B cell (primary cell): ENCODE measurements at places on chromosomes 16 and 17.

GRCh38 chr17:49567871-49568694 lies 7.6 kb upstream of the NXPH3 start:
- peak; percentile 88 for DNase-seq

DNA sequence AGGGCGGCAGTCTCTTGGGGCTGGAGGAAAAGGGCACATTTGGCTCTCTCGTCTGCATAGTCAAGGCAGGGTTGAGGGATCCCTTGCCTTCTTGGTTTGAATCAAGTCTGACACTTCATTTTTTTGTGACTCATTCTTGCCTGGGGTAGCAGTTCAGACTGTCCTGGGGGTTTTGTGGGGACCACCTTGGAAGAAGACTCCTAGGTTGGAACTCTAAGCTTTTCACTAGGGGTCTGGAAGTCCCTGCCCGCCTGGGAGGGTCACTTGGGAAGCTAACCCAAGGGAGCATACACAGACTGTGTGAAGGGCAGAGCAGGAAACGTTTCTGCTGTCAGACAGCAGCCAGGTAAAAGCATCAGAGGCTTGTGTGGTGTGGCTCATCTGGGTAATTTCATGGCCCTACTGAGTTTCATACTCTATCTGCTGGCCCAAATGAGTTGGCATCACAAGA lies 11.3 kb downstream of the YPEL2 start:
- DNase-seq: no peak

GRCh38 chr17:63096426-63096825 lies 130.4 kb downstream of the TANC2 start:
- DNase-seq: no peak

GRCh38 chr17:81711814-81712467 lies at the start of gene SLC25A10:
Gene SLC25A10, plus strand, starts transcription at chr17:81712284. Its CDS starts 143 bp downstream, at chr17:81712427.
- DNase-seq: peak; percentile 87

DNA sequence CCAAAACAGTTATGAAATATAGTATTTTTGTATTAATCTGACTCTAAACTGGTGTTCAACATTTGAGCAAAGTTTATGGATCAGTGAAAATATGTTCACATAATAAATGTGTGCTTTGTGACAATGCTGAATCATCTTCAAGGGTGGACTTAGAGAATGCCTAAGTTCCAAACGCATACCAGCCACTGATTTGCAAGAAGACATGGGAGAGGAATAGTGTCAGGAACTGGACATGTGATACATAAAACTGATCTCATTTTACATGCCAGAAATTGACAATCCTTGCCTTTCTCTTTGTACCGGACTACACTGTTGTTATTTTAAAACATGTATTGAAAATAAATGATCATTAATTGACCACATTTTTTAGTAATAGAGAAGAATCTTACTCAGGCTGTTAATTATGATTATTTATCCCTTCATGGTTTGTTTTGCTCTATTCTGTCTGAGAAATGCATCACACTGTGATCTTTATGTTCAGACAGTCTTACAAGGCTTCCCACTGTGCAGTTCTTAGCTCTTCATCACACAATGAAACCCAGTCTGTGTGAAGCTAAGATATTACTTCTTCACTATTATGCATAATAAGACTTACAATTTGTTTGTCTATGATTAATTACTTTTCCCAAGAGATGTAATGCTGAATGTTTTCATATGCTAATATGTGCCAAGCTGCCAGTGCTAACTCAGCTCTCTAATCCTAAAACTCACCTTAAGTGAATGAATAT lies 1180.6 kb upstream of the CDH8 start:
- no peak for DNase-seq

DNA sequence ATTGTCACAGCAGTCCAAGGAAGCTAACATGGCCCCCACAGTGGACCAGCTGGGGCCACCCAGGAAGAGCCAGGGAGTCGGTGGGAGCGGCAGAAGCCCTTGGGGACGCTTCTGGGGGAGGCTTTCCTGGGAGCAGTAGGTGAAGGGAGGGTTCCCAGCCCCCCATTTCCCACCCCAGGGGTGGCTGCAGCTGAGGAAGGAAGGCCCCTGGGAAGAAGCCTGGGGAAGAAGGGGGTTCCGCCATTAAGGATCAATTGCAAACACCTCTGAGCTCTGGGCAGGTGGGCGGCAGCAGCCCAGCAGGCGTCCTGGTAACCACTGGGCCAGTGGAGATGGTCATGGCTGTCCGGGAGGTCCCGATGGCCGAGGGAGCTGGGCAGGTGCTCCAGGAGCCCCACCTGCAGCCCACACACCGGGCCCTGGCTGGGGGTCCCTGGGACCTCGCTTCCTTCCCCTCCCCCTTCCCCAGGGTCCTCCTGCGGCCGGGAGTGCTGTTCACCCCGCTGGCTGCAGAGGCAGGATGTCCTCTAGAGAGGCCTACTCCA lies 592 bp upstream of the PERCC1 start:
- no peak for DNase-seq

GRCh38 chr16:58329135-58329534 lies 34.3 kb upstream of the PRSS54 start:
- no peak for DNase-seq

DNA sequence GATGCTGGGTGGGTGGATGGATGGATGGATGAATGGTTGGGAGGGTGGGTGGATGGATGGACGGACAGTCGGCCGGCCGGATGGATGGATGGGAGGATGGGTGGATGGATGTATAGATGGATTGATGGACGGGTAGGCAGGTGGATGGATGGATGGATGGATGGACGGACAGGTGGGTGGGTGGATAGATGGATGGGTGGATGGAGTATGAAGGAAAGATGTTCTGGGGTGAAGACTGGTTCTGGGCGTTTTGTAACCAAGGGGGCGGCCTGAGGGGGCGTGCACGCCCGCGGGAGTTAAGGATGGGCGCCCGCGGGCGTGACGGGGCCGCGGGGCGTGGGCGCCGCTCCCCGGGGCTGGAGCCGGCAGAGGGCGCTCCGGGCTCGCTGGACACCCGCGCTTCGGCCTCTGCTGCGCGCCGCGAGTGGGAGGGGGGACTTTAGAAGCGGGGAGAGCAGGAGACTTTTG lies at the start of gene NECAB2:
Gene NECAB2, plus strand, starts transcription at position 407 of the 468 bp plus-strand sequence. CDS start 405 bp downstream, outside the sequence.
- no peak for DNase-seq

- DNase-seq: no peak
Measured at GRCh38 chr17:45322168-45322567, 5.3 kb upstream of the MAP3K14 start.

DNA sequence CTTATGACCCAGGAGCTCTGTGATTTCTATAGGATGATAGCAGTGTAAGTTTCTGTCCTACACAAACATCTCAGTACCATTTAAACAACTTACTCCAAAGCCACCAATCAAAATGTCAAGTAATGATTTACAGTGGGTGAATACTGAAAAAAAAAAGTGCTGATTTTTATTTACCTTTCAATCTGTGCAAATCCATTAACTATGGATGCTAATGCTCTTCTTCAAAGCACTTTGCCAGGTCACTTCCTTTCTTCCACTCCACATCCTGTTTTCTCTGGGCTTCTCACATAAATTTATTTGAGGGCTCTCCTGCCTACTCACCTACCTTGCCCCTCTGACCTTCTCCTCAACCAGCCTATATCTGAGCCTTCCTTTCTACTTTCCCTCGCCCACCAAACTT lies 101.6 kb downstream of the SKAP1 start:
- no peak for DNase-seq

DNA sequence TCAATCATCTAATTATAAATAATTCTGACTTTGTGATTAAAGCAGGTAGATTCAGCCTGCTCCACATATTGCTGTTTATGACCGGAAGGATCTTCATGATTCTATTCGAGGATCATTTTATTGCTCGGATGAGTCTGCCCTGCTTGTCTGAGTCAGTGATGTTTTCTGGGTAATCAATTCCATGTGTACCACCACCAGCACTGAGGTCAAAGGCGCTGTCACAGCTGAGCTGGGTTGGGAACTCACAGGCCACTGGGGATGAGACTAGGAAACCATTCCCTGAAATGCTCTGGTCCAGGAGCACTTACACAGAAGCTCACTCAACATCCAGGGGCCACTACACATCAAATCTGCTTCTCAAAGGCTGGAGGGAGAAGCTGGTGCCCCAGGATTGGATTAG lies 30.4 kb upstream of the ERN1 start:
- no peak for DNase-seq

DNA sequence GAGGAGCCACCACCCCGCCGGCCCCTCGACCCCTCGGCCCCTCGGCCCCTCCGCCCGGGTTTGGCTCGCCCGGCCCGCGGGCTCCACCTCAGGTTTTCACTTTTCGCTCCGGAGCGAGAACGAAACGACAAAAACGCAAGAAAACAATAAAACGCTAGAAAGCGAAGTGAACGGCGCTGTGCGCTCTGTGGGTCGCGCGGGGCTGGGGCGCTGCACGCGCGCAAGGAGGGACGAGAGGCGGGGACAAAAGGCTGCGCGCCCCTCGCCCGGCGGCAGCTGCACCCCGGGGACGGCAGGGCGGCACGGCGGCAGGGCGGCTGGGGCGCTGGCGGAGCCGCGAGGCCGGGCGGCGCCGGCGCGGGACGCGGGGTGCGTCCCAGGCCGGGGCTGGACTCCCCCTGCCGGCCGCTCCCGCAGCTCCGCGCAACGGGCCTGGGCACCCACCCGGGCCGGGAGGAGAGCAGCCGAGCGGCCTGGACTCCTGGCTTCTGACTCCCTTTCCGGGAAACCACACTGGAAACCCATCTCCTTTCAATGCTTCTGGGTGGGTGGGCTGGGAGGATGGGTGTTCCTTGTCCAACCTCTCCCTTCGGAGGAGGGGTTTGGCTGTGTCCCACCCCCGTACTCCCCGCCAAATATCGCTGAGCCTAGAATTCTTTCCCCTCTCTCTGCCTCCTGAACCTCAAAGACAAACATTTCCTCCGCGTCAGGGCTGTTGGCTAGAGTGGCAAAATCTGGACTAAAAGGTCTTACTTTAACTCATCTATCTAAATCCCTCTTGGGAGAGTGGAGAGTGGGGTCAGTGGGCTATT lies 9.9 kb downstream of the TBX2 start:
- DNase-seq: peak; percentile 75

GRCh38 chr16:67342616-67343015 lies 16.0 kb downstream of the LRRC36 start:
- no peak for DNase-seq

GRCh38 chr16:77564791-77565390 lies 130.1 kb upstream of the ADAMTS18 start:
- DNase-seq: no peak

GRCh38 chr16:11393861-11394592 lies 48.8 kb downstream of the RMI2 start:
- no peak for DNase-seq

- DNase-seq: no peak
Measured at GRCh38 chr17:50375858-50376538, 3.0 kb downstream of the EME1 start.

DNA sequence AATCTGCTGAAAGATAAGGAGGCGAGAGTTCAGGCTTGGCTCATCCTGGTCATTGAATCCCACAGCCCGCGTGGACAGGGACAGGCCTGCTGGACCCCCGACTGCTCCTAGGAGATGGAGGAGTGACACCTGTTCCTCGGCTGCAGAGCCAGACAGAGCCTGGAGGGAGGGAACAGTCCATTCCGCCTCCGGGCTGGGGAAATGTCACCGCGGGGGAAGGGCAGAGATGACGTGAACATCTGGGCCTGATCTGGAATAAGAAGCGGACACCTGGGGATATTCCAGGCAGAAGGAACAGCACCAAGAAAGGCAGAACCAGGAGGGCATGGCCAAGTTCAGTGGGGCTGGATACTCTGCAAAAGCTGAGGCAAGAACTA lies 1.5 kb downstream of the ZNF747 start:
- DNase-seq: no peak

DNA sequence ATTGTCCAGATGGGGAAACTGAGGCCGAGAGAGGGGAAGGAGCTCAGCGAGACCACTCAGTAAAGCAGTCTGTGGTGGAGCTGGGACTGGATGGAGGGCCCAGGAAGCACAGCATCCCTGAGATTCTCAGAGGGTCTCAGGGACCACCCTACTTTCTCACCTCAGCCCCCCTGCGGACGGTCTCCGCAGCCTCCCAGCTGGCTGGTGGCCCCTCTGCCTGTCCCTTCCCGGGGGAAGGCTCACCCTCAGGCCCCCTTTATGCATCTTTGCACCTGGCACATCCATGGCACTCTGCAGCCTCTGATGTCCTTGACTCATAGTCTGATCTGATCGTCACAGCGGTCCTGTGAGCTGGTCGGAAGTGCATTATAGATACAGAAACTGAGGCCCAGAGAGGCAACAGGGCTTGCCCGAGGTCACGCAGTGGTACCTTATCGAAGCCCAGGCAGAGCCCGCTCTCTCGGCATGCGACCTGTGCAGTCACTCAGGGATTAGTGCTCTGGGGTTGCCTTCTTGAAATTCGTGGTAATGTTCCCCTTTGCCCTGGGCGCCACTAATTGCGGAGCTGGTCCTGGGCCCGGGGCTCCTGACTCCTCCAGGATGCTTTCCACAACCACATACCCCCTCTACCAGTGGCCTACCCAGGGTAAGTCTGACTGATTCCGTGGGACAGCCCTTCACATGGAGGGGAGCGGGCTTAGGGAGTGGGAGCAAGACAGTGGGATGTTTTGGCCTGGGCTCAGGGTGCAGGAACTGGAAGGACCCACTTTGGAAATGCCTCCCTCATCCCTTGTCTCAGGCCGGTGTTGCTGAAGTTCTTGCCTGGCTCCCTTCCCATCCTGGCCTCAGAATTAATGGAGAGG lies 24.4 kb downstream of the RAB11FIP4 start:
- no peak for DNase-seq

- no peak for DNase-seq
Measured at GRCh38 chr17:78988152-78988551, 8.4 kb upstream of the LGALS3BP start.

GRCh38 chr17:45234641-45235415 lies 13.1 kb downstream of the FMNL1 start:
- DNase-seq: peak; percentile 73

- no peak for DNase-seq
Measured at GRCh38 chr16:8572063-8572918, 18.0 kb downstream of the TMEM114 start.

DNA sequence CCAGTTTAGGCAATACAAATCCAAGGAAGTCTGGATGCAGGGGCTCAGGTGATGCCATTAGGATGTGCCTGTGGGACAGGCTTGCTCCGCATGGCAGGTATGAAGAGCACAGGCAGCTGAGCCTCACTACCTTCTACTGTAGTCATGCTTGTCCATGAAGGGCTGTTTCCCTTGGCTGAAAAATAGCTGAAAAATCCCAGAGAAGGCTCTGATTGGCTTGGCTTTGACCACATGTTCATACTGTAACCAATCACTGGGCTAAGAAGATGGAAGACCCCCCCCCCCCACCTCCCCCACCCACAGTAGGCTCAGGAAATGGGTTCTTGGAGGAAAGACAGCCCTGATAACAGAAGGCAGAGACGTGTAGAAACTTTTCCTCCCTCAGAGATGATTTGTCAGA lies 66.5 kb upstream of the LGALS9 start:
- DNase-seq: no peak

GRCh38 chr17:47218896-47219430 lies 9.8 kb downstream of the MYL4 start:
- peak; percentile 43 for DNase-seq

DNA sequence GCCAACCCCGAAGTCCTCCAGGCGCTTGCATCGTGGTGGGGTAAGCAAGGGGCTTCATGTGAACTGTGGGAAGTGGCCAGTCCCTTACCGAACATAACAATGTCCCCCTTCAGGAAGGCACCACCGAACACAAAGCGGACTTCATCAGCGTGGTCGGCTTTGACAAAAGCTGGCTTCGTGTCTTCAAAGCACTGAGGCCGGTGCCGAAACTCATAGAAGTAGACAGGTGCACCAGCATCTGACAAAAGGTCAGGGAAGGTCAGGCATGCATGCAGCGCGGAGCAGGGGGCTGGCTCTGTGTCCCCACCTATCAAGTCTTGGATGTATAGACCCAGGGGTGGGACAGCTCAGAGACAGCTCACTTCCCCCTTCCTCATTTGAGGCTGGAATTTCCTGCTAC lies 16.6 kb upstream of the CES1 start:
- DNase-seq: no peak
